ENCODE measurements at places on chromosomes 16 and 17. TPM values are rescaled to one million over a fixed set of nuclear protein-coding genes. Genes with fewer than 3 reads are reported as not detected.

DNA sequence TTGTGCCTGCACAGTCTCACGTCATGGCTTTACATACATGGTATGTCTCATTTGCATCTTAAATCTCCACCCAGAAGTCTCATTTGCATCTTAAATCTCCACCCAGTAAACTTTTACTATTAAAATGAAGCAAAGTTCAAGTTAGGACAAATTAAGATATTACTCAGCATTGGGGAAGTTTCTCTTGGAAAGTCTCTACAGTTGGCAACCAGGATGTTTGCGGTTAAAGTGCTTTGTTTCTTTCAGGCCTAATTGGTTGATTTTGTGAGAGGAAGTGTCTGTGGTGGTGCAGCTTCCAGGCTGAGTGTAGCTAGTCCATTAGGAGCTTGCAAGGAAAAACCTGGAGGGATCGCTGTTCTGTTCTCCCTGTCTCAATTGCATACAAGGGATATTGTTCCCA, 1373.3 kb upstream of the GOT2 start:
- no peak for DNase-seq

DNA sequence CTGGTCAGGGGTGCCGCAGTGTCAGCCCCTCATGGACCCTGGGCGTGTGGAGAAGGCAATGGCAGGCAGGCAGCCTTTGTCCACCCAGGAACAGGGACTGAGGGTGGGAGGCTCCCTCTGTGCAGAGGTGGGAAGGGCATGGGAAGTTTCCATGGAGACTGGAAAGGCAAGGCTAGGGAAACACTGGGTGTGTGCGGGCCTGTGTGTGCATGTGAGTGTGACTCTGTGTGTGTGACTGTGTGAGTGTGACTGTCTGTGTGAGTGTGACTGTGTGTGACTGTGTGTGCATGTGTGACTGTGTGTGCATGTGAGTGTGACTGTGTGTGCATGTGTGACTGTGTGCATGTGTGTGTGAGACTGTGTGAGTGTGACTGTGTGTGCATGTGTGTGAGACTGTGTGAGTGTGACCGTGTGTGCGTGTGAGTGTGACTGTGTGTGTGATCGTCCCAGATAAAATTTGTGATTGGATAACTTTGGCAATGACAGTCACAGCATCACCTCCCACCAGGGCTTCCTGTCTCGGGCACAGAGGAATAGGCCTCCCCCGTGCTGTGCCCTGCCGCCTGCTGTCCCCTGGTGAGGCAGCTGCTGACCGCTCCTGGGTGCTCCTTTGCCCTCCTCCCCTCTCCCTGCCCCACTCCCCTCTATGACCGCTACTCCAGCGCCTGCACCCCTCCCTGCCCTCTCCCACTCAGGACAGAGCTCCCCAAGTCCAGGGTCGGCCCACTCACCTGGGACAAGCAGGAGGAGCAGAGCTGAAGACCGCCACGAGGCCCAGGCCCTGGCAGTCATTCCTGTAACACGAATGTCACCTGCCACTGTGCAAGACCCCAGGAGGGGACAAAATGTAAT, 698 bp downstream of the CD300C start:
- DNase-seq, result no peak

- DNase-seq, result no peak
These were observed 1.1 kb downstream of the ANKFY1 start for GRCh38 chr17:4262703-4263102.

DNA sequence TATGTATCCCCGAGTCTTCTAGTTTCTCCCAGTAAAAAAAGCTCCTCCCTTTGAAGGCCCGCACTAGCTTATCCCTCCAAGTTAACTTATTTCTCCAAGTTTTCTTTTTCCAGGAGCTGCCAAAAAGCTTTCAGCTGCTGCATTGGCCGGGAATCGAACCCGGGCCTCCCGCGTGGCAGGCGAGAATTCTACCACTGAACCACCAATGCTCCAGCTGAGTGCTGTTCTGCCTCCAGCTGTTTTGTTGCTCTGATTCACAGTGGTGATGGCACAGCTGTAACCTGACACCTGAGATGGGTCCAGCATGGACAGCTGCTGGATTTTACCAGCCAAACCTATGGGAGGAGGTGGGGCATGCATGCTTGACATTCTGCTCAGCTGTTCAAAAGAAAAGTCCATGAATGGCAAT, 22.1 kb downstream of the VAC14 start:
- DNase-seq, result peak; percentile 89

- DNase-seq, result peak; percentile 93
These were observed 18.8 kb downstream of the SIAH1 start for GRCh38 chr16:48366165-48367093.

TPSD1 gene
- not detected for total RNA-seq

- DNase-seq, result peak; percentile 72
These were observed 11.5 kb upstream of the CLEC18C start for GRCh38 chr16:70162041-70162451.

DNA sequence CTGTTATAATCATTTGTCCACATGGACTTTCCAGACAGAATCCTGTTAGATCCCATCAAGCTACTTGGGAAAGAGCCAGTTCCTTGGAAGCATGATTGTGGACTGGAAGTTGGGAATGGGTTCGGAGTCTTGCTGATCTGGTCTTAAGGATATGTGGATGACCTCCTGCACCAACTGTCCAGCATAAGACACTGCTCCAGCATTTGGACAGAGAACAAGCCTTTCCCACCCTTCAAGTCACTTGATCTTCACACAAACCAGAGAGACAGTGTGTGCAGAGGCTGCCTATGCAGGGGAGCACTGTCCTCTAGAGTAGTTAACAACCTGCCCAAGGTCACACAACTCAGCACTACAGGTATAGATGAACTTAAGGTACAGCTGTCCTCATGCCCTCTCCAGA, 5.8 kb upstream of the MT1B start:
- DNase-seq, result no peak

DNA sequence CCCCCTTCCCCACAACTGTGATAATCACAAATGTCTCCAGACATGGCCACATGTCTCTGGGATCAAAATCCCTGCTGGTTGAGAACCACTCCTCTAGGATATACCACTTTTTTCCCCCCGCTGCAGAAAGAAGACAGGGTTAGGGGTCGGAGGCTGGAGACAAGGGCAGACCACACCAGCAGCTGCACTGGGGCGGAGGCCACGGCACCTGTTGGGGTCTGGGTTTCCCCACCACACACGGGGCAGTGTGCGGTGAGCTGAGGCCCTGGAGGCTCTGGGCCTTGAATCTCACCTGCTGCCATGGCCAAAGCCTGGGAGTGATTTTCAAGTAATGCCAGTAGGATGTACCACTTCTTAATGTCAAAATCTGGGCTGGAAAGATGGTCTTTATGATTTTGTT, 320.5 kb downstream of the SNX29 start:
- no peak for DNase-seq

DNA sequence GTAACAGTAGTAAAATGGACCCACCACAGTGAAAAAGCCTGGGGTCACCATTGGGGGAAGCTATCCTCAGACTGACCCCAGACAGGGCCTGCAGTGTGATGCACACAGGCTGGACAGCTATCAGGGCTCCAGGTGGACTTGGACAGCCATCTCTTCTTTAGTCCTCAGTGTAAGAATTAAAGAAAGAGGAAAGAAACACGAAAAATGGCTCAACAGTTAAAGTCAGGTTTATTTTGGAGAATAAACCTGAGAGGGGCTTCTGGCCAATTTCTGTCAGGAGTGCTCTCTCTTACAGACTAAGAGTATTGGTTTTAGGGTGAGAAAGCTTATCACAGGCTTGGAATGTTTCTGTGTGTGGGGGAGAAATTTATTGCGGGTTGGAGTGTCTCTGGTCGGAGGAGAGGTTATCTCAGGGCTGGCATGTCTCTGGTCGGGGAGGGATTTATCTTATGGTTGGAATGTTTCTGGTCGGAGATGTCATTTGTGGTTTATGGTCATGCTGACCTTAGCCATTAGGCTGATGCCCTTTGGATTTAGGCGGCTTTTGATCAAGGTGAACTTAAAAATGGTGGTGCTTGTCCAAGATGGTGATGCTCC, 10.8 kb upstream of the B4GALNT2 start:
- no peak for DNase-seq

- DNase-seq, result no peak
These were observed 70.6 kb upstream of the MED9 start for GRCh38 chr17:17406225-17406624.

SYNGR2 gene
- 52.2 TPM for total RNA-seq

DNA sequence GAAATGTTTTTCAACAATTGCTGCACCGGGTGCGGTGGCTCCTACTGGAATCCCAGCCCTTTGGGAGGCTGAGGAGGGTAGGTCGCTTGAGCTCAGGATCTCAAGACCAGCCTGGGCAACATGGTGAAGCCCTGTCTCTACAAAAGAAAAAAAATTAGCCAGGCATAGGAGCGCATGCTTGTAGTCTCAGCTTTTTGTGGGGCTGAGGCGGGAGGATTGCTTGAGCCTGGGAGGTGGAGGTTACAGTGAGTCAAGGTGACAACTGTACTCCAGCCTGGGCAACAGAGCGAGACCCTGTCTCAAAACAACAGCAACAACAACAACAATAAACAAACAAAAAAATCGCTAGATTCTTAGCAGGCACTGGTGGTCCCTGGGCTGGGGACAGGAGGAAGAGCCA, 28.5 kb downstream of the IL21R start:
- no peak for DNase-seq

GRCh38 chr17:44518032-44518431, 14.8 kb upstream of the GPATCH8 start:
- no peak for DNase-seq

FKBP10 gene
- 142 TPM for total RNA-seq

TBC1D10B gene
- total RNA-seq, result 48.0 TPM

DNA sequence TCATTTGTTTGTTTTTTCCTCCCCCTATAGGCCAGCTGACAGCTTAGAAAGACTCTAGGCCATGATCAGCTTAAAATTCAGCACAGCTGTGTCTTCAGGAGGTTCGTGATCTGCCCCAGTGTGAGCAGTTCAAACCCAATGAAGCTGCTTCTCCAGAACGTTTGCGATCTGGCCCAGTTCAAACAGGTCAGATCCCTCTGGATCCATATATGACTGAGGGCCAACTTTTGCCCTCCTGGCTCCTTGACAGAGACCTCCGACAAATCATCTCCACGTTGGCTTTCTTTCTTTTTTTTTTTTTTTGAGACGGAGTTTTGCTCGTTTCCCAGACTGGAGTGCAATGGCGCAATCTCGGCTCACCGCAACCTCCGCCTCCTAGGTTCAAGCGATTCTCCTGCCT, 50.2 kb upstream of the ATF7IP2 start:
- no peak for DNase-seq

OR1D5 gene
- not detected for total RNA-seq

GRCh38 chr17:74807441-74807840, 31.3 kb upstream of the NAT9 start:
- no peak for DNase-seq

C17orf107 gene
- 3.6 TPM for total RNA-seq

DNA sequence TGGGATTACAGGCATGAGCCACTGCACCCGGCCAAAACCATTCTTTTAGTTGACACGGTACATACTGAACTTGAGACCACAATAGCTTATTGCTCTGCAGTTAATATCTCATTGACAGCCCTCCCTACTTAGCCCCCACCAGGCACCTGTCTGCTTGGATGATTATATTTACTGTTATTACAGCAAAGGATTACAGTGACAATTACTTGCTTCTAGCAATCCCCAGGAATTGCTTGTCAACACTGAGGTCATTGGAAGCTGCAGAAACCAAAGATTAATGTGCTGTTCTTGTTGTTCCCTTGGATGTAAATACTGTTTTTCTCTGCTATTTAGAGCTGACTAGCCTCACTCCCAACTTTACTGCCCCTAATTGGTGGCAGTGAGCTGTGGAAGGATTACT, 211.2 kb downstream of the LGALS9B start:
- no peak for DNase-seq

GRCh38 chr17:44304651-44305050, 3.8 kb upstream of the RUNDC3A start:
- DNase-seq, result no peak

DNA sequence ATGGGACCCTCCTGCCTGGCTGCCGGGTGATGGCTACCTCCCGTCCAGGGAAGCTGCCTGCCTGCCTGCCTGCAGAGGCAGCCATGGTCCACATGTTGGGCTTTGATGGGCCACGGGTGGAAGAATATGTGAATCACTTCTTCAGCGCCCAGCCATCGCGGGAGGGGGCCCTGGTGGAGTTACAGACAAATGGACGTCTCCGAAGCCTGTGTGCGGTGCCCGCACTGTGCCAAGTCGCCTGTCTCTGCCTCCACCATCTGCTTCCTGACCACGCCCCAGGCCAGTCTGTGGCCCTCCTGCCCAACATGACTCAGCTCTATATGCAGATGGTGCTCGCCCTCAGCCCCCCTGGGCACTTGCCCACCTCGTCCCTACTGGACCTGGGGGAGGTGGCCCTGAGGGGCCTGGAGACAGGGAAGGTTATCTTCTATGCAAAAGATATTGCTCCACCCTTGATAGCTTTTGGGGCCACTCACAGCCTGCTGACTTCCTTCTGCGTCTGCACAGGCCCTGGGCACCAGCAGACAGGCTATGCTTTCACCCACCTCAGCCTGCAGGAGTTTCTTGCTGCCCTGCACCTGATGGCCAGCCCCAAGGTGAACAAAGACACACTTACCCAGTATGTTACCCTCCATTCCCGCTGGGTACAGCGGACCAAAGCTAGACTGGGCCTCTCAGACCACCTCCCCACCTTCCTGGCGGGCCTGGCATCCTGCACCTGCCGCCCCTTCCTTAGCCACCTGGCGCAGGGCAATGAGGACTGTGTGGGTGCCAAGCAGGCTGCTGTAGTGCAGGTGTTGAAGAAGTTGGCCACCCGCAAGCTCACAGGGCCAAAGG, 36.8 kb downstream of the NLRC5 start:
- DNase-seq, result no peak

- DNase-seq, result no peak
These were observed 3.3 kb downstream of the CHP2 start for GRCh38 chr16:23757937-23758619.

DNA sequence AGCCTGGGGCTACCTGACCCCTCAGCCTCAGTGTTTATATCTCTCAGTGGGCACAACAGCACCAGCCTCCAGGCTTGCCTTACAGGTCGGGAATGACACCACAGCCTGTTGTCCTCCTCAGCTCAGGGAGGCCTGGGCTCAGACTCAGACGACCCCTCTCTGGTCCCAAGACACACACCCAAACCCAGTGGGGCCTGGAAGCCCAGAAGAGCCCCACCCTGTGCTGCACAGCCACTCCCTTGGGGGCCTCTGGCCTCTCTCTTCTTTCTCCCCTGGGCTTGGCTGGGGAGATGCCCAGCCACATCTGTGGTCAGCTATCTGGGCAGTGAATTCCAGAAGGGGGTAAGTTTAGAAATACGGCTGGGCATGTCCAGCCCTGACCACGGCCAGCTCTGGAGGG, 2.4 kb downstream of the NATD1 start:
- DNase-seq, result no peak

GRCh38 chr16:4347010-4347409, 4.1 kb downstream of the PAM16 start:
- peak; percentile 43 for DNase-seq

DCUN1D3 gene
- 31.7 TPM for total RNA-seq

All from MCF 10A (cell line).